Endothelial cell of umbilical vein (primary cell): ENCODE measurements at places on chromosomes 16 and 17. TPM values are rescaled to one million over a fixed set of nuclear protein-coding genes. Genes with fewer than 3 reads are reported as not detected.

DNA sequence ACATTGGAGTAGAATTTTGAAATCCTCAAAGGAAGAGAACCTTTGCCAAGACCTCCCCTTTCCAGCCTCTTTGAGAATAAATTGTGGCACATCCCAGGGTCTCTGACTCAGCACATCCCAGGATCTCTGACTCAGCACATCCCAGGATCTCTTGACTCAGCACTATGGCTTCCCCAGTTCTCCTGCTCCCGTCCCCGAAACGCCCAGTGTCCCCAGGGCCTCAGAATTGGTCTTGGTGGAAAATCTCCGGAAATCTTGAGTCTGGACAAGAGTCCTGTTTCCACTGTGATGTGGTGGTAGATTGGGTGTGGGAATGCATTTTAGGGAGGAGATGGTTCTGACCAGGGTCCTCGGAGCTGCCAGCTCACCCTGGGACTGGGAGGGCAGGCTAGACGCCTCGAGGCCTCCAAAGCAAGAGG lies 19.2 kb downstream of the PLXDC1 start:
- DNase-seq = no peak

Gene PTX4
- polyA plus RNA-seq = not detected in 2 replicates

DNA sequence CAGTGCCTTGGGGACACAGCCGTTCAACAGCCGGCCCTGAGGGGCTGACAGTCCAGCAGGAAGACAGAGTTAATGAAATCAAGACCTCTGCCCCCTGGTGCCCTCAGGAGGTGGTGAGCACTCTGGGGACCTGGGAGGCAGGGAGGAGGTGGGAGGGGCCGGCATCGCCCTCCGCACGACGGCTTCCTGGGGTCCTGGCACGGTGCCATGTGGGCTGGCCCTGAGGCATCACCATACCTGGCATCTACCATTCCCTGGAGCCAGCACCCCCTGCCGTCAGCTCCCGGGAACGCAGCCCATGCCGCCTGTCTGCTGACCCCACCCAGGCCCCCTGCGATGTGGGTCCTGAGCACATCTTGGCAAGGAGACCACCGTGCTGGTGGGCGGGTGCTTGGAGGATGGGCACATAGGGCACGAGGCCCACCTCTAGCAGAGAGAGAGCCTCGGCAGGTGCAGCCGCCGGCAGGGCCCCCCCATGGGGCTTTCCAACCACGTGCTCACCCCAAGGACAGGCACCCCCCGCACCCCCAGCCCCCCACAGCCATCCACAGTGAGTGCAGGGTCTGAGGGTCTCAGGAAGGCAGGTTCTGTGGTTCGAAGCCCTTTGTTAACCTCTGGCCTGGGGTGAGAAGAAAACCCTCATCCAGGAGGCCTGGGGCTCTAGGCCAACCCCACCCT lies 52.5 kb downstream of the ZFPM1 start:
- no peak for DNase-seq

Gene SLC35G6
- polyA plus RNA-seq = not detected in 2 replicates

Gene SLC5A2
- polyA plus RNA-seq = 0.03 TPM in 1 of 2 replicates, not detected in the other

DNA sequence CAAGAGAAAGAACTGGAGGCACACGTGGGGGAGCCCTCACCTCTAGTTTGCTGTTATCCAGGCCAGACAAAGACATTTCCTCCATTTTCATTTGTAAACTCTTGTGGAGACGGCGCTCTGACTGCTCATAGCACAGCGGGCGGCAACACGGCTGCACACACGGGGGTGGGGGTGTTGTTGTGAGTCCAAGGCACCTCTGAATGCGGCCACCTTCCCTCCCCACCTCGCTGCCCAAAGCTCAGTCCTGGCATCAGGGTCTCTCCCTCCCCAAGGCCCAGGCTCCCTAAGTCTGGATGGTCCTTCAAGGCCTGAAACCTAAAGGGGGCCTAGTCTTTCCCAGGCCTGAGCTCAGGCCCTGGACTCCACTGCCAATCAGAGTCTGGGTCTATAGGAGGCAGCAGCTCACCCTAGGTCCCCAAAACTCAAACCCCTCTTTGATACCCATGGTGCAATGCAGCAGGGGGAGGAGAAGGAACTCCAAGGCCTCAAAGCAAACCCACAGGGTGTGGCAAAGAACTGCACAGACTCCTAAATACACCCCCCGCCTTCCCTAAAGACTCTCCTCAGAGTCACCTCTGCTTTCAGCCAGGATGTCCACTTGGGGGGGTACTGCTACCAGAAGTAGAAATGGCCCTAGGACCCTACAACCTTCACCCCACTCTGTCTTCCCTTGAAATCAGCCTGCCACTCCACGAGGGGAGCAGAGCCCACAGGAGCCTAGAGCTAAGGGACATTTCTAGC lies 1.5 kb downstream of the ATXN7L3 start:
- DNase-seq = peak; percentile 30

- DNase-seq = no peak
Measured at GRCh38 chr16:88979353-88980015, 2.5 kb upstream of the CBFA2T3 start.

Gene RAB11FIP4
- 0.08 and 0.32 TPM in 2 replicates for polyA plus RNA-seq

Gene GRN
- 1,034 and 1,362 TPM in 2 replicates for polyA plus RNA-seq

GRCh38 chr16:2031081-2031577 lies 4.4 kb downstream of the NHERF2 start:
- peak; percentile 69 for DNase-seq

Gene ABI3
- 35.0 and 35.5 TPM in 2 replicates for polyA plus RNA-seq

GRCh38 chr16:88616320-88616719 lies 22.1 kb upstream of the IL17C start:
- no peak for DNase-seq

DNA sequence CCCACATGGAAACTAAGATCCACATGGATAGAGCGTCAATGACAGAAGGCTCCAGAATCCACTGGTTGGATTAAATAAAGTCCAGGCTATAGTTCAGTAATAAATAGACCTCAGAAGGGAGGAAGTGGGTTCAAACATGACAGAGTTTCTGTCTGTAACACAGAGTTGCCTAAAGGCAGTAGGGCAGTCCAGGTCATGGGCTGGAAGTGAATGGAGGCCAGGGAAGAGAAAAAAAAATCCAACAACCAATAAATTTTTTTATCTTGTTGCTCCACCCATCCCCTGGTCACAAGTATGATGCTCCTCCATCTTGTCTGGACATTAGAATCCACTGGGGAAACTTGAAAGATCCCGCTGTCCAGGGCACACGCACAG lies 92.4 kb downstream of the RGS9 start:
- DNase-seq = no peak

- DNase-seq = no peak
Measured at GRCh38 chr17:45228763-45229539, 7.3 kb downstream of the FMNL1 start.

Gene CTRB2
- not detected in 2 replicates for polyA plus RNA-seq

Gene LITAFD
- polyA plus RNA-seq = not detected in 2 replicates

Gene FBXO31
- 17.1 and 19.1 TPM in 2 replicates for polyA plus RNA-seq

- peak; percentile 28 for DNase-seq
Measured at GRCh38 chr17:43601280-43602039, 55.3 kb upstream of the ETV4 start.

DNA sequence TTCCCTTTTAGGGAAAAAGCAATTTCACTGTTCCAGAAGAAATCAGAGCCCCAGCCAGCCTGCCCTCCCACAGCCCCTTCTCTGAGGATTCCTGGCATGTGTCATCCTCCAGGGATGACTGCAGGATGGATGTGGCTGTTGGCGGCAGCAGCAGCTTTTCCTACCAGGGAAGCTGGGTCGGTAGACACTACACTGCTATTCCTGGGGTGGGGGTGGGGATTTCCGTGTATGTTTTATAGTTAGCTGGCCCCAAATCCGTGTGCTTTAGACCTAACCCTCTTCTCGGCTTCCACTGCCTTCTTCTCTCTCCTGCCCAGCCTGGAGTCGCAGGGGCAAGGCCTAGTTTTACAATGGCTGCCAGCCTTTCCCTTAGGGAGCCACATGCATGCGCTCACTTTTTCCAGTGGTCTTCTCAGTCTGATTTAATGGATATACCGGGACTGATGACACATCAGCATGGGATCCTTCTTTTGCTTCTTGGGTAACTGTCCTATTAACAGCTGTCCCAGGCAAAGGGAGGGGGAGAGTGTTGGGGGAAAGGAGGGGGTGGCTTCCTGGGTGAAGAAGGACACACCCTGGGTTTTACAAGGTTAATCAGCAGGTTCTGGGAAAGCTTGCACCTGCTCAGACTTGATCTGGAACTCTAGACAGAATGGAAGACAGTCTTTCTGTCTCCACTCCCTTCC lies 2.7 kb upstream of the NFE2L1 start:
- DNase-seq = no peak

DNA sequence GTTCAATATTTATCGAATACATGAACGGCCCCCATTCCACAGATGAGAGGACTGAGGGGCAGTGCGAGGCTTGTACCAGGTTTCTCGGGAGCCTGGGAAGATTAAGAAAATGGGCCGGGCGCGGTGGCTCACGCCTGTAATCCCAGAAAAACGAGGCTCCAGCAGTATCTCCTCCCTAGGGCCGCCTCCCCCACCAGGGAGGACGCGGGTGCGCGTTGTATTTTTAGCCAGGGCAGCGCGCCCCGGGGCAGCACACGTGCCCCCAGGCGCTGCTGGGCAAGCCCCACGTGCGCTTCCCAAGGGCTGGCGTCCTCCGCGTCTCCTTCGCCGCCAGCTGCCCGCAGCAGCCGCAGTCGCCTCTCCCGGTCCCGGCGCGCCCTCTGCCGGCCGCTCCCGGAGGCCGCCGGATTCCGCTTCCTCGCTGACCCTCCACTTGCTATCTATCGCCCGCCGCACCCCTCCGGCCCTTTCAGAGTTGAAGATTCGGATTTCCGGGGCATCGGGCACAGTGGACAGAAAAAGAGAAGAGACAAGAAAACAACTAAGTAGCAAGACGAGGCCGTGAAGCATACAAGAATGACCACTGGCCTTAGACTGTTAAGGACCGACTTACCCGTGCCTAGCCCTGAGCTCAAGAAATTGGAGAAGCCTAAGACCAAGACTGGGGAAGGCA lies 1.9 kb upstream of the YBX2 start:
- DNase-seq = peak; percentile 74

Gene CHST6
- polyA plus RNA-seq = 0.26 and 0.48 TPM in 2 replicates

Gene OR3A3
- polyA plus RNA-seq = not detected in 2 replicates

- no peak for DNase-seq
Measured at GRCh38 chr16:12258861-12259645, 282.5 kb downstream of the SNX29 start.

DNA sequence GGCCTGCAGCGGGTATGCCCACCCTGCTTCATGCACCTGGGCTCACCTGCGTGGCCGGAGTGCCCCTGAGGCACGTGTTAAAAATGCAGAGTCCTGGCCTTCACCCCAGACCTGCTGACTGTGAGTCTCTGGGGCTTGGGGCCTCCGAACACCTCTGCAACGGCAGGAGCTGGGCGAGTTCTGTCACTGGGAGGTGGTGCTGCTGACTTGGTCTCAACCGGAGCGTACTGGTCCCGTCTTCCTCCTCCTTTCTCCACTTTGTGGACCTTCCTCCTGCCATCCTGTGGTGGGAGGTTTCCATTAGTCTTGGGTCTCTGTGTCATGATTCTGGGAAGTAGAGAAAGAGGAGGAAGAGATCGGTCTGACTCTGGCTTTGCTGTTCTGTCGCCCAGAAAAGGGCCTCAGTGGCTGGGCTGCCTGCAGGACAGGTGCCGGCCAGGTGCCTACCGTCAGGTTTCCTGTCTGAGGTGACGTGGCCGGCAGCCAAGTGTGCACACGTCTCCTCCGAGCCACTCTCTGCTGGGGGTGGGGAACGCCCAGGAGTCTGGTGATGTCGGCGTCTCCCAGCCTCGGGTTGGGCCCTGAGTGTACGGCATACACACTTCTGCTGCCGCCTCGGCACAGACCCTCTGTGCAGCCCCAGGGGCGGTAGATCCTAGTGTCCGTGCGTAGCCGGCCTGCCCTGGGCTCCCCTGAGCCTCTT lies 6.9 kb downstream of the TSC2 start:
- no peak for DNase-seq
